Upper lobe of right lung (tissue), 1 donor: ENCODE measurements at places on chromosomes 11 and 22. TPM values are rescaled to one million over a fixed set of nuclear protein-coding genes. Genes with fewer than 3 reads are reported as not detected.

GRCh38 chr11:32905028-32905667, 12.5 kb downstream of the QSER1 start:
- no peak for DNase-seq
- no peaks in the 10 kb centered on the region for H3K36me3 ChIP-seq
- H3K4me3 ChIP-seq: no peak overlapping the region

DNA sequence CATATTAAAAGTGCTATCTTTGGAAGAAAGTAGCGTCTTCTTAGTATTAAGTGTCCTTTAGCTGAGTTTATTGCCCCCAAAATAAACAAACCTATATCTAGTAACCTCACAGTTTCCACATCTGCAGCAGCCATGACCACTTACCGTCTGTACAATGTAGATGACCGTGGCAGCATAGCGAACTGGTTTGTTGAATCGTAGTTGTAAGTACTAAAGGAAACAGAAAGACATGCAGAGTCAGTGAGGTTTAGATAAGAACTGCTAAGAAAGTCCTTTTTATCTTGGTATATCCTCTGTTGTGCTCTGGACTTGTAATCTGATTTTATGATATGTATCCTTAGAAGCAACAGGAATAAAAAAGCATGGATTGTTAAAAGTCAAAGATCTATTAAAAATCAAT, 9.4 kb downstream of the SLC5A12 start:
- no peak for DNase-seq
- no peaks in the 10 kb centered on the region for H3K36me3 ChIP-seq
- H3K4me1 ChIP-seq: no peaks in the 10 kb centered on the region
- no peak overlapping the region for H3K4me3 ChIP-seq
- H3K27ac ChIP-seq: no peak overlapping the region
- no peaks in the 10 kb centered on the region for H3K27me3 ChIP-seq

DNA sequence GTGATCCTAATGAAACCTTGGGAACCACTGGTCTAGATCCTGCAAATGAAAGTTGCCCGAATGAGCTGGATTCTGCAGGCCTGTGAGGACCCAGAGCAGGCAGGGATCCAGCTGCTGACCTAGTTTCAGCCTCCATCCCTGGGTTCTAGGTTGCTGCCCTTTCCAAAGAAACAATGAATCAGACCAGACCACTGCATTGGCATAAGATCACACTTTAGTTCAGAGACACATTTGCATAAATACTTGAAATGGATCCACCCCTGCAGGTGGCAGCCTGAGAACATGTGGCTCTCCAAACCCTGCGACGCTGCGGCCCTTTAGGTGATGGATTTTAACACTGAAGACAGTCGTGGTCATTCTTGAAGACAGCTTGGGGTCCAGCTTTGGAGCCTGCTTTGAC, 23.7 kb downstream of the ADAMTS8 start:
- no peak for DNase-seq
- no peaks in the 10 kb centered on the region for H3K27me3 ChIP-seq
- no peaks in the 10 kb centered on the region for H3K36me3 ChIP-seq
- H3K27ac ChIP-seq: no peak overlapping the region

- no peak overlapping the region for H3K27ac ChIP-seq
- no peaks in the 10 kb centered on the region for H3K36me3 ChIP-seq
- H3K4me3 ChIP-seq: no peak overlapping the region
- no peaks in the 10 kb centered on the region for H3K4me1 ChIP-seq
- H3K27me3 ChIP-seq: no peaks in the 10 kb centered on the region
These were observed 541.5 kb upstream of the ANO3 start for GRCh38 chr11:25790396-25790795.

The NRXN2 gene
- total RNA-seq: 0.72 TPM

DNA sequence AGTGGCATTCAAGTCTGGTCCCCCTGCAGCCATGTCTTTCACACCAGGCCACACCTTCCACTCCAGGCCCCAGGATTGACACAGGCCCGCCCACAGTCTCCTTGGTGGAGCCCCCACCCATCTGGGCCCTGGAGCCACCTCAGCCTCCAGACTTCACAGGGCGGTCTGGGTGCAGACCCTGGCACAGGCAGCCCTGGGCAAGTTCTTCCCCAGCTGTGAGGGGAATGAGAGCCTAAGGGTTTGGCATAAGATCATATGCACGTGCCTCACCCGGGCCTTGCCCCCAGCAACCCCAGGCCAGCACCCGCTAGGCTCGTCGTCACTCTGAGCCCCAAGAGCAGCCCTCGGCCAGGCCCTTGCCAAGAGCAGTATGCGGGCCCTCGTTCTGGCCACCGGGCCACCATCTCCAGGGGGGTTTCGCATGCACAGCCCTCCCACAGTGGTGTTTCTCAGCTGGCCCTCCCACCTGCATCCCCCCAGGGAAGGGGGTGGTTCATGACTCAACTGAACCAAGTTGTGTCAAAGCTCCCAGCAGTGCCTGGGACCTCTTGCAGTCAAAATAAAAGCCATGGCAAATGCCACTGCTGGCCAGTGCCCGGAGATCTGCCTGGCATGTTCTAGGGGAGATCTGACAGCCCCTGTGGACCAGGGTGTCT, 70.4 kb upstream of the KCNQ1OT1 start:
- peak; percentile 56 for DNase-seq
- no peak overlapping the region for H3K27ac ChIP-seq
- H3K27me3 ChIP-seq: no peaks in the 10 kb centered on the region
- no peaks in the 10 kb centered on the region for H3K36me3 ChIP-seq

The BATF2 gene
- 7.5 TPM for total RNA-seq
